ENCODE measurements at places on chromosomes 5 and 9. TPM values are rescaled to one million over a fixed set of nuclear protein-coding genes. Genes with fewer than 3 reads are reported as not detected.

The PRXL2C gene
- total RNA-seq, result 16.2 TPM

The CDH9 gene
- total RNA-seq, result not detected

The ECM2 gene
- 7.2 TPM for total RNA-seq

The PFN3 gene
- not detected for total RNA-seq

The ZNF367 gene
- total RNA-seq, result 0.09 TPM

The APBA1 gene
- 5.7 TPM for total RNA-seq

The C5orf24 gene
- total RNA-seq, result 29.0 TPM

The IL12B gene
- total RNA-seq, result under 0.01 TPM

The ROPN1L gene
- 0.32 TPM for total RNA-seq

The SPINK13 gene
- total RNA-seq, result not detected

The PCDHA1 gene
- total RNA-seq, result under 0.01 TPM

The CNTNAP3B gene
- total RNA-seq, result 7.8 TPM

The MAMDC2 gene
- 0.52 TPM for total RNA-seq

The PCDHGB5 gene
- total RNA-seq, result 33.0 TPM

The SPATA31C1 gene
- not detected for total RNA-seq

The ZNF454 gene
- total RNA-seq, result 2.8 TPM

The TIMD4 gene
- total RNA-seq, result not detected

The TMEM171 gene
- 0.26 TPM for total RNA-seq

The TMEM215 gene
- total RNA-seq, result not detected

The COX7C gene
- 218 TPM for total RNA-seq

The MCTP1 gene
- 4.4 TPM for total RNA-seq

The NOXA1 gene
- 0.26 TPM for total RNA-seq

The CPLANE1 gene
- 11.2 TPM for total RNA-seq

The FOXD4L3 gene
- total RNA-seq, result not detected

The IL13 gene
- not detected for total RNA-seq

The C9orf153 gene
- 0.32 TPM for total RNA-seq

The GABRA1 gene
- not detected for total RNA-seq

The P4HA2 gene
- 199 TPM for total RNA-seq

The PRRX2 gene
- 21.5 TPM for total RNA-seq

The TNC gene
- total RNA-seq, result 20.2 TPM

The DPYSL3 gene
- 115 TPM for total RNA-seq

Measured in bronchial smooth muscle cell (primary cell).